ENCODE measurements at places on chromosomes 4 and X. TPM values are rescaled to one million over a fixed set of nuclear protein-coding genes. Genes with fewer than 3 reads are reported as not detected.

CCDC120 gene
- total RNA-seq, result 4.6 TPM

DNA sequence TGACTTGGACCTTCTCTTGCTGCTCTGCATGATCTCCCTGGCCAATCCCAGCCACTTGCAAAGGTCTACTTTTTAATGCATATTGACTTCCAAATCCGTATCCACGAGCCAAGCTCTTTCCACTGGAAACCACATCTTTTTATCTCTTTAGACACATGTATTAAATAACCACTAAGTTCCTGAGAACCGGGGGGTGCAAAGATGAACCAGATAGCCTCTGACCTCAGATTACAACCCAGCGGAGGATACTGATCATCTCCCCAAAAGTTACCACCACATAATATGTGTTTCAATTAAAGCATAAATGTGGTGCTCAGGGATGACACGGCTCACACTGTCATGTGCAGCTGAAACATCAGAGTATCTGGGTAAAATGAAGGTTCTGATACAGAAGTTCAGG is 40.4 kb upstream of the FAM9B start:
- H3K36me3 ChIP-seq, result no peaks in the 10 kb centered on the region
- H3K27ac ChIP-seq, result no peak overlapping the region
- H3K4me1 ChIP-seq, result no peaks in the 10 kb centered on the region
- no peak overlapping the region for H3K4me3 ChIP-seq
- no peaks in the 10 kb centered on the region for H3K27me3 ChIP-seq

DNA sequence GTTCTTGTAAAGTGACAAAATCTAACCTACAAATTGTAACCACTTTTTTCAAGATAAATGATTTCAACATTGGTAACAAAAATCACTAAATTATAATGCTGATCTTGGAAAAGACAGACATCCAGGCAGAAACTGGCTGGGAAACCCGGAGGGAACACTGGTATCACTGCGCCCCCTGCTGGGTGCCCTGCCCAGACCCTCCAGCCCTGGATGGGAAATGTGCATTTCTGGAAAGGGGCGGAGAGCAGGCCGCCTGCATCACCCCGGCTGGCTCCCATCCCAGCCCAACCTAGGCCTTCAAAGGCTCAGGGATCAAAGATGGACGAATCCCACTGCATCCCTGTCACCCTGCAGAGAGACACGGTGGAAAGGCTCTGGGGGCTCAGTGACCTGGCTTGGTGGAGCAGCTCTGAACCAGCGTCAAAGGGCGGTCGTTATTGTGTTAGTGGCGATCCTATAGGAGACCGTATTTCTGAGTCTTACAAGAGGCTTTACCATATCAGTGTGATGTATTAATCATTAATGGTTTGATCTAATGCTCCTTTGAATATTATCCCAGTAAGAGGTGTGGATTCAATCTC is 37.3 kb downstream of the ACOX3 start:
- H3K36me3 ChIP-seq, result peaks cover 9% of the 10 kb centered on the region
- no peaks in the 10 kb centered on the region for H3K4me1 ChIP-seq
- H3K27me3 ChIP-seq, result no peaks in the 10 kb centered on the region

DNA sequence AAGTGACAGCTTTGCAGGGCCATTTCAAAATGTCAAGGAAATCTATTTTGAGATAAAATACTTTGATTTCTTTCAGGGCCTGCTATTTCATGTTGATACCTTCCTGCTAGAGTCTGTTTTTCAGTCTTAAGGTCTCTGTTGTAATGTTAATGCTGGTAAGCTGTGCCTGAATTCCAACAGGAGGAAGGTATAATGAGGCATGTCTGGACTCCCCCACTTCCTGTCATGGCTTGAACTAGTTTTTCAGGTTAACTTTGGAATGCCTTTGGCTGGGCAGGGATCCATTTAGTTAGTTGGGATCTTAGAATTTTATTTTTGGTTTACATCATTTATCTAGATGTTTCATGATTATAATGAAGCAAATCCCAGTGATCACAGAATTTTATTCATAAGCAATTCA is 279.0 kb downstream of the CFAP47 start:
- no peaks in the 10 kb centered on the region for H3K36me3 ChIP-seq
- DNase-seq, result no peak
- no peaks in the 10 kb centered on the region for H3K4me1 ChIP-seq
- H3K27me3 ChIP-seq, result no peaks in the 10 kb centered on the region
- H3K27ac ChIP-seq, result no peak overlapping the region

- no peaks in the 10 kb centered on the region for H3K36me3 ChIP-seq
- DNase-seq, result no peak
- no peak overlapping the region for H3K4me3 ChIP-seq
- no peak overlapping the region for H3K27ac ChIP-seq
- no peaks in the 10 kb centered on the region for H3K4me1 ChIP-seq
These were observed 169.6 kb downstream of the TEX13A start for GRCh38 chrX:105050921-105051320.

GRCh38 chrX:2351999-2352995 is 148.5 kb downstream of the DHRSX start:
- H3K27me3 ChIP-seq, result no peaks in the 10 kb centered on the region
- no peak overlapping the region for H3K4me3 ChIP-seq
- H3K36me3 ChIP-seq, result no peaks in the 10 kb centered on the region
- no peaks in the 10 kb centered on the region for H3K4me1 ChIP-seq
- no peak overlapping the region for H3K27ac ChIP-seq

- H3K27ac ChIP-seq, result no peak overlapping the region
- H3K27me3 ChIP-seq, result no peaks in the 10 kb centered on the region
- no peaks in the 10 kb centered on the region for H3K4me1 ChIP-seq
- H3K4me3 ChIP-seq, result no peak overlapping the region
- DNase-seq, result no peak
These were observed 76.2 kb upstream of the TEX13D start for GRCh38 chrX:124256216-124256615.

- no peaks in the 10 kb centered on the region for H3K4me1 ChIP-seq
- DNase-seq, result no peak
- H3K27ac ChIP-seq, result no peak overlapping the region
- no peaks in the 10 kb centered on the region for H3K27me3 ChIP-seq
These were observed 173.8 kb upstream of the RPL34 start for GRCh38 chr4:108446556-108446955.
